Right cardiac atrium (tissue), 5 donors: ENCODE measurements at places on chromosomes 6 and 20. TPM values are rescaled to one million over a fixed set of nuclear protein-coding genes. Genes with fewer than 3 reads are reported as not detected.

DNMT3B gene
- 0.28 TPM for total RNA-seq

SNAP25 gene
- total RNA-seq = 2.1 TPM

CFB gene
- total RNA-seq = 34.2 TPM

GPSM3 gene
- total RNA-seq = 5.9 TPM

NKX2-4 gene
- not detected for total RNA-seq
